B cell (primary cell): ENCODE measurements at places on chromosomes 2 and 18.

DNA sequence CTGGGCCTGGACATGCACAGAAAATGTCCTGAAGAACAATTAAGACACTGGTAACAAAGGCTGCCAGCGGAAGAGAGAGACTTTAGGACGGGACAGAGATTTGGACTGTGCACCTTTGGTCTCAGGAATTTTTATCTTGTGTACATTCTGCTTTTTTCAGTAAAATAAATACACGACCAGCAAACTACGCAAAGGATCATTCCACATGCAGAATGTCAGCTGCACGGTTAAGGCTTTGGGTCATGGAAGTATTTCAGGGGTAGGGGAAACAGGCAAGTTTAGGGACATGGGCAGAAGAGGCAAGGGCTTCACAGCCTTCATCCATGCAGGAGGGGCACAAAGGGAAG, 11.5 kb downstream of the TMEM163 start:
- no peak for DNase-seq

- no peak for DNase-seq
Observed at GRCh38 chr2:196201229-196202009, 30.0 kb upstream of the STK17B start.

GRCh38 chr2:65353046-65353445, 79.4 kb downstream of the SPRED2 start:
- DNase-seq, result no peak

- no peak for DNase-seq
Observed at GRCh38 chr2:65175894-65176530, 46.1 kb upstream of the RAB1A start.

GRCh38 chr18:77113361-77114151, 19.0 kb downstream of the MBP start:
- DNase-seq, result no peak

DNA sequence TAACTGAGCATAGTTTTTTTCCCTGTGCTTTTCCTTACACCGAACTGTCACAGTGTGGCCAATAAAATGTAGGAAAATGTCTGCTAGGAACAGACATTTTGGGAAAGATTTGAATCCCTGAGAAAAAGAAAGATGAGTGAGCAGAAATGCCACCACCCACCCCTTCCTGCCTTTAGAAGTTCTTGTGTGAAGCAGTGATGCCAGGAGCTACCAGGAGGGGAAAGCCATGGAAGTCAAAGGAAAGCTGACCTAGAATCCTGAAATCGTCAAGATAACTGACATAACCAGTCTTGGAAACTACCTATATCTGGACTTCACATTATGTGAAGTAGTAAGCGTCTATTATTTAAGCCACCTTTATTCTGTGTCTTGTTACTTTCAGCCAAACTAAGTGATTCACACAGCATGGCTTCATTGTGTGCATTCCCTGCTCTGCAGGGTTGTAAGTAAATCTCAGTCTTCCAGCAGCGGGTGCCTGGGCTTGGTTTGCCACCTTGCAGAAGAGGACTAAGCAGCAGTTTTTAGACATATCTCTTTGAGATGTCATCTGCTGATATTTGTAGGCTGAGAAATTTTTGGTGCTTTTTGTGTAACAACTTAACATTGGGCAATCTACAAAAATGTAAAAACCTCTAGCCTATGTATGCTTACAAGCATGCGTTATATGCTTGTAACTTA, 11.2 kb upstream of the SPRED2 start:
- no peak for DNase-seq

DNA sequence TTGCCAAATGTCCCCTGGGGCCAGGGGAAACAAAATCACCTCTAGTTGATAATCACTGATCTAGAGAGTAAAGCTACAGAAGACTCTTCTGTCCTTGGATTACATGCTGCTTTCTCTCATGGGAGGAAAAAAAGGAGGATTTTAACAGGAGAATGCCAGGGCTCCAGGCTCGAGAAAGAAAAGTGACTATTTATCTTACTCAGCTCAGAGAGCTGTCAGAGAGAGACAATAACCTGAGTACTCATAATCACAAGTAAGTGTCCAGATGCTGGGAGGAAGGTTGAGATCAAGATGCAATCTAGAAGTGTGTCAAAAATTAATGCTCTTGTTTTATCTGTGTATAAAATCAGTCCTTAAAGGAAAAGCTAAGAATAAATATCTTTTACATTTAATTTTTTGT, 133.3 kb downstream of the PTRHD1 start:
- DNase-seq, result no peak

- DNase-seq, result no peak
Observed at GRCh38 chr2:47405757-47406156, 2.8 kb downstream of the MSH2 start.

- no peak for DNase-seq
Observed at GRCh38 chr2:177256695-177257094, 7.8 kb downstream of the NFE2L2 start.

GRCh38 chr2:133146893-133147292, 421.4 kb downstream of the NCKAP5 start:
- no peak for DNase-seq

DNA sequence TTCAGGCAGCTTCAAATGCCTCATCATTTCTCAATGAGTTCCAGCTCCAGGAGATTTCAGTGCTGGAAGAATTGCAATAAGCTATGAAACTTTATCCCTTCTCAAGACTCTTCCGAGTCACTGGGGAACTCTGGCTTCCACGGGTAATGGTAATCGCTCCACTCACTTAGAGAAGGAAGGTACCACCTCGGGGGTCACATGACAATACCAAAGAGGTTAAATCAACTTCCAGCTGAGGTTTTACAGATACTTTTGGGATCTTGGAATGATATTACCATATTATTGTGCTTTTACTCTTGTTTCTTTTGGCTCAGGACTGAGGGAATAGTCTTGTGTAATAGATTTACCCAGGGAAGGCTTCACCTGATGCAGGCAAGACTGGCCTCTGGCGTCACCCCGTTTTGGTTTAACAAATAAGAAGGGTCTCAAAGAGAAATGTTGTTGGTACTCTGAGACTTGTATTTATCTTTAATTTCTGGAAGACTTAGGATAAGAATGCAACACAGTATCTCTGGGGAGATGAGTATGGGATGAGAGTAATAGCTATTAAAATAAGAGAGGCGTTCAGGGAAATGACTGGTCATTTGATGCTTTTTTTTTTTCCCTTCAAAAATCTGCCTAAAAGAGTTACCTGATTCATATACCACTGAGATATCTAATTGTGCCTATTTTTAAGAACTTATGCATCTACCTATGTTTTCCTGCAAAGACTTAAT, 316.9 kb upstream of the ZEB2 start:
- no peak for DNase-seq

- no peak for DNase-seq
Observed at GRCh38 chr2:196365923-196366322, 194.5 kb upstream of the STK17B start.

DNA sequence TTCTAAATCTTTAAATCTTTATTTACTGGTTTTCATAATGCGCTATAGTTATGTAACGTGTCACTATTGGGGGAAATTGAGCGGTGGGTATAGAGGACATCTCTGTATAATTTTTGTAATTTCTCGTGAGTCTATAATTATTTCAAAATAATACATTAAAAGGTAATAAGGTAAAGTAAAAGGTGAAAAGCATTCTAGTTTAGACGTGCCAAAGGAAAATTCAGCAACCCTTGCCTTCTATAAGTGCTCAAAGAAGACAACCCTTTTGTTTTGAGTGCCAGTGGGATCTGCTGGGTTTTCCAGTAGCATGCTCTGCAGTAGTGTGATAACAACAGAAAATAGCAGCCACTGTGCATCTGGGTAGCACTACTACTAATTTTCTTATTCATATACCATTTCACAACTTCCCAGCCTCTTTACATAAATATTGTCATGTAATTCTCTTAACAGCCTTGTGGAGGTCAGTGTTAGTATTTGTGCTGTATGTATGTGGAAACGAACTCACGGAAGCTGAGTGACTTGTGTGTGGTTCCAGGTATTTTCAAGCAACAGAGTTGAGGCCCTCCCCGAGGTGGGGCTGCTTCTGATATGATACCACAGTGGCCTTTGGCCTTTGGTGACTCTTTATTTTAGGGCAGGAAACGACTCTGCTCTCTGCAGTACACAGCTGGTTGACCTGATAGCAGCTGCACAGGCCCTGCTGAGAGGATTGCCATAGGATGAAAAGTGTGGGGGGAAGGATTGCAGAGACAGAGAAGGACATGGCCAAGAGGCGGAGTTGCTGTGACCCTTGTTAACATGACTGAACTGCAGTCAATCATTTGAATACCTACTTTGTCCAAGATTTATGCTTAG, 104.5 kb downstream of the TDRD15 start:
- DNase-seq, result no peak

GRCh38 chr2:45963816-45964215, 312.3 kb downstream of the PRKCE start:
- no peak for DNase-seq

- no peak for DNase-seq
Observed at GRCh38 chr2:7182525-7182924, 265.3 kb downstream of the RNF144A start.

GRCh38 chr2:162333968-162334367, 10.0 kb upstream of the GCA start:
- peak; percentile 51 for DNase-seq

GRCh38 chr2:198405311-198405710, 600.9 kb downstream of the PLCL1 start:
- no peak for DNase-seq

DNA sequence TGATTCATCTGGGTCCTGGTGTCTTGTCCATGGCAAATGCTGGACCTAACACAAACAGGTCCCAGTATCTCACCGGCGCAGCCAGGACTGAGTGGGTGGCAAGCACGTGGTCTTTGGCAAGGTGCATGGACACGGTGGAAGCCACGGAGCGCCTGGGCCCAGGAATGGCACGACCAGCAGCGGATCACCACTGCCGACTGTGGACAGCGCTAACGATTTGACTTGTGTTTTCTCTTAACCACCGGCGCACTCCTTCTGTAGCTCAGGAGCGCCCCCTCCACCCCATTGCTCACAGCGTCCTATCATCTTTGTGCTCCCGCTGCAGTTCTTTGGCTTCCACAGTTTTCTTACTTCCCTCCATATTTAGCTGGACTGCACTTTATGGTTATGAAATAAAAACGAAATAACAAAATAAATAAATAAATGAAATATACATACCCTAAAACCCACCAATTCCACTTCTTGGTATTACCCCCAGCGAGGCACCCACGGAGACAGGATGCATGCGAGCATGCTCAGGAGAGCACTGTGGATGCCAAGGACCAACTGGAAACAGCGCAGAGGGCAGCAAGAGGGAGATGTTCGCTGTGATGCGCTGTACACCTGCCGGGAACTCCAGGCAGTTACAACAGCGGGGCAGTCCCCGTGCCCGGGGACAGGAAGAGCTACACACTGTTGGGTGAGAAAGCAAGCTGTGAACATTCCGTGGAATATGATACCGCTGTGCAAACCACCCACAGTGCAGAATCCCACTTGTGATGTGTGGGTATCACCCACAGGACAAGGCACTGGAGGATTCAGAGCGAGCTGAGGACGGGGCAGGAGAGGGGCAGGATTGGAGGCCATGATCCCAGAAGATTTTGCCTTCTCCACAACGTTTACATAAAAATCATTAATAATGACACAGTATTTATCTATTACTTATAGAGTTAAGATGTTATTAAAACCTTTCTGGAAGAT, 7.0 kb upstream of the CIDEA start:
- no peak for DNase-seq

DNA sequence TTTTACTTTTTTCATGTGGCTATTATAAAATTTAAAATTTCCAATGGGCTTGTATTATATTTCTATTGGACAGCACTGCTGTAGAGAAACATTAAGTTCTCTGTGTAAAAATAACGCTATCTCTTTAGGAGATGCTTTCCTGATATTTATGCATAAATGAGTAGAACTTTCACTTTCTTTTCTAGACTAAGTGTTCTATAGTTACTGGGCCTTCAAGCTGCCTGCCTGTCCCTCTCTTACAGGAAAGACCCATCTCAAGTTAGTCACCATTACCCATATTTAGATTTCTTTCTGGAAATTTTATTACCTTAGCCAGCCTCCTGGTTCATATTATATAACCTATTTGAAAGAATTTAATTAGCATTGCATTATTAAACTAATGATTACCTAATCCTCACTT, 4.8 kb downstream of the ITGA4 start:
- peak; percentile 48 for DNase-seq

DNA sequence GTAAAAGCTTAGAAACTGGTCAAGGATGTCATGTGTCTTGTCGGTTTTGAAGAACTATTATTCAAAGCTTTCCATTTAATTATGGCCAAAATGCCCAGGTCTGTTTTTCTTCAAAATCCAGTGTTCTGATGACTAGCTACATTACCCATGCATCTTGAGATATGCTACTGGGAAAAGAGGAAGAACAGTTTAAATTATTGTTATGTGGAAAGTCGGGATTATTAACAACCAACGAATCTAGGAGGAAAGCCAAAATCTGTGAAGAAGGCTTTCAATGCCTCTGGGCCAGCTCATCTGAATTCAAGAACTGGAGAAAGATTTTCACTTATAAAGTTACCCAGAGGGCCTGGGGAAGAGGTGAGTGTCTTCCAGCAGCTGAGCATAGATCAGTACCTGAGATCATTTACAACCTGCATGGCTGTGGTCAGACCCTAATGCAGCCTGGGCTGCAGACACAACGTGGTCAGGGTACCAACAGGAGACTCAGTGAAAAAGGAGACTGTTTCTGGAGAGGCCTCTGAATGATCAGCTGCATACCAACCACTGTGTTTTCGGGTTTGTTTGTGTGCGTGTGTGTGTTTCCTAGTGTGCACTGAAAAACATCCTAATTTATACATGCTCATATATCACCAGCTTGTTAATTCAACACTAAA, 308.5 kb downstream of the NRXN1 start:
- no peak for DNase-seq

- DNase-seq, result no peak
Observed at GRCh38 chr2:213496226-213496625, 212.0 kb downstream of the SPAG16 start.

DNA sequence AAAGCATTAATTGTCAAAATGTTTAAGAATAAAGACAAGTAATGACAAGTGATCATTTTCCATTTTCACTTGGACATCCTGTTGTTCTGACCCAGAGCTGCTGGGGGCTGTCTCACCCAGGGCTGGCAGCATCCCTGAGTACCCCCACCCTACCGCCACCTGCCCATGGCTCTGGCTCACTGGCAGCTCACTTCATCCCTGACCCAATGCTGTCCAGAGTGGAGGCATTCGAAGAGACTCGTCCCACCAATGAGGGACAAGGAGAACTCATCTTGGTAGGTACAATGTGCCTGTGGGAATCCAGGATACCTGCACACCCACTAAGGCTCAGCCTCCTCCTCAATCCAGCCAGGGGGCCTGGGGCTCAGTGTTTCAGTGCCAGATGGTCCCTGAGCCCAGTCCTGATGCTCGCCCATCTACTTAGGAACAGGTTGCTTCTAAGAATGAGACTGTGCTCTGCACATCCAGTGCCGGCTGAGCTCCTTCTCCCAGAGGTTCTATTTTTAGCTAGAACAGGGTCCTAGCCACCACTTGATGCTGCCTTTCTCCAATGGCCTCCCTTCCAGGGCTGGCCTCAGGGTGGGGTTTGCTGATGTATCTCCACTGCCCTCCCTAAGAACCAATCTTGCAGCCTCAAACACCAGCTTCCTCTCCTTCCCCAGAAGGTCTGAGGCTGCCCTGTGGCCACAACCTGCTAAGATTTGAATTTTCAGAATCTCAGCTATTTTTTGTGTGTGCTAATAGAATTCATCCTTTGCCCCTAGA, 53.7 kb downstream of the ADD2 start:
- no peak for DNase-seq

GRCh38 chr2:69013142-69013839, at the start of gene ANTXR1:
TSS of gene ANTXR1 (plus strand) at chr2:69013179. CDS start at chr2:69013500, 321 bp downstream.
- peak; percentile 42 for DNase-seq

- DNase-seq, result no peak
Observed at GRCh38 chr2:44766777-44767176, 174.7 kb upstream of the SIX3 start.
